ENCODE measurements at places on chromosomes 11 and 22.

- no peak for DNase-seq
Measured at GRCh38 chr11:92632495-92632894, 337.0 kb upstream of the MTNR1B start.

GRCh38 chr11:8390851-8391612, 127.4 kb upstream of the LMO1 start:
- DNase-seq: no peak

- peak; percentile 58 for DNase-seq
Measured at GRCh38 chr11:69463181-69463994, 18.1 kb upstream of the LINC01488 start.

GRCh38 chr11:102117472-102118113, 7.3 kb downstream of the YAP1 start:
- DNase-seq: no peak

DNA sequence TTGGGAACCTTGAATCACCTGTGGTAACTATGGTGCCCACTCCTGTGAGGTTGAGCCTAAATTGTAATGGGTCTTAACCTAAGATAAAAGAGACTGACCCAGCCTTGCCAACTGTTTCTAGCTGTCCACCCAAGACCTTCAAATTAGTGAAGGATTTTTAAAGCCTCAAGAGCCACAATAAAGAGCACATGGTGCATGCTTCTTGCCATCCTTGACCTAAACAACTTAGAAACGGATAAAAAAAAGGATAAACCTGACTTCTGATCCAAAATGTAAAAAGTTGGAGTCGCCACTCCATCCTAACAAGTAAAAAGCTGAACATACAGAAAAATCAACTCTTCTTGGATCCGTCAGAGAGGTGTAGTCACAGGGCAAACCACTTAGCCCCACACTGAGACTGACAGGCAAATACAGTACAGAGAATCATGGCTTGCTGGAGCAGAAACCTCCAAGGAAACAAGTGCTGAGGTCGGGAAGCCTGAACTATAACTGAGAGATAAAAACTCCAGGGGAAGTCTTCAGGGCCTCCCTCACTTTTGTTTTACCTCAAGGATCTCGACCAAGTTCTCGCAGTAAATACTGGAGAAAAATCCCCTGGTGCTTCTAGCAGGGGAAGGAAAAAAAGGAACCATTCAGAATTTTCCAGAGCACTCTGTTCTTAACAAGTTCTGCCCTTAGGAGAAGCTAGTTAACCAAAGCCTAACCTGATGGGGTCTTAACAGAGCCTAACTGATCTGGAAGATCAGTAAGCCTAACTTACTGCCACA, 16.3 kb downstream of the ENTHD1 start:
- no peak for DNase-seq

- no peak for DNase-seq
Measured at GRCh38 chr11:118956847-118957469, 860 bp downstream of the UPK2 start.

DNA sequence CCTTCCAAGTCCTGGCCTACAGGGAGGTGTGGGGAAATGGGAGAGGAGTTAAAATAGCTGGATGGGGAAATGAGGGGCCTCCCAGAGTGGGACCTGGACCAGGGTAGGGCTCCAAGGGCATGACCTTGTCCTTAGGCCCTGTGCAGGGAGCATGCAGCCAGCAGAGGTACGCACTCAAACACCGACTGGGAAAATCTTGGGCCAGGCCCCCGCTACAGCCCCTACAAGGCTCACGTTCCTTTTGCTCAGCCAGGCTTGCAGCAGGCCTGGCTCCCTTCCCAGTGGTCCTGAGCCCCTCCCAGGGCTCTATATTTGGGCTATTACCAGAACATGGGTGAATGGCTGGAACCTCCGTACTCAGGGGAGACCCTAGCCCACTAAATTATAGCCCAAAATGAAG, 31.3 kb downstream of the LMO1 start:
- no peak for DNase-seq

GRCh38 chr11:62649486-62649885, 3.1 kb upstream of the GANAB start:
- DNase-seq: no peak

- DNase-seq: peak; percentile 22
Measured at GRCh38 chr11:130774703-130775102, 141.6 kb downstream of the SNX19 start.

DNA sequence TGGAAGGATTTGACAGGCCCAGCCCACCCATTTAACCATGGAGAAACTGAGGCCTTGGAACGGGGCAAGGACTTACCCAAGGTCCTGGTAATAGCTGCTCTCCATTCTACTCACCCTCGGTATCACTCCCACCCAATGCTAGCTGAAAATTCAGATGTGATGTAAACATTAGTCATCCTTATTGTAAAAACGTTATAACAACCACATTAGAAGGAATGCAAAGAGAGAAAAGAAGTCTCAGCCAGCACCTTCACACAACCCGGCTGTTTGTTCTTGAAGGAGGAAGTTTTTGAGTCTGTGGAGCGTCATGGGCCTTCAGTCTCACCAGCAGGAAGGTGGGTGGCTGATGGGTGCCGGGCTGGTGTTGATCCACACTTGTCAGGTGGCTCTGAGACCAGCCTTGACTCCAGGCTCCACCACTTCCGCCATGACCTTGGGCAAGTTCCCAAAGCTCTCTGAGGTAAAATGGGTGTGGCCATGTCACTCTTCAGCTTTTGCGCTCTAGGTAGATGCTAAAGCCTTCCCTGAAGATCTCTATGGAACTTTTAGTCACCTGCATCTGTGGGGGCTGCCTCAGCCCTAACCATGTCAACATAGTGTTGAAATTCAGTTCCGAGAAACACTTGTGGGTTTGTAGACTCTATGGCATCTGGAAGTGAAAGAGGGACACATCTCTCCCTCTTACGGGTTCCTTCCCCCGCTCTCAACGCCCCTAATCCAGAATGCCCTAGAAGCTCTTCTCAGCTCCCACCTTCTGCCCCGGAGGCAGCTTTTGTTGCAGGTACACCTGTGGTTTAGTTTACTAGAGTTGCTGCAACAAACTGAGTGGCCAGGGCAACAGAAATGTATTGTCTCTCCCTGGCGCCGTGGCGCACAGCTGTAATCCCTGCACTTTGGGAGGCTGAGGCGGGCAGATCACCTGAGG, 14.8 kb downstream of the CD6 start:
- no peak for DNase-seq

GRCh38 chr11:88169881-88170280, 5.4 kb downstream of the RAB38 start:
- DNase-seq: no peak

GRCh38 chr11:35971841-35972422, 28.1 kb downstream of the LDLRAD3 start:
- DNase-seq: no peak
